Stimulated activated CD8-positive, alpha-beta memory T cell treated with anti-CD3 and anti-CD28 coated beads, Interleukin-2, amount 100 ng/mL, for 1 hour (primary cell): ENCODE measurements at places on chromosomes 6 and 20.

DNA sequence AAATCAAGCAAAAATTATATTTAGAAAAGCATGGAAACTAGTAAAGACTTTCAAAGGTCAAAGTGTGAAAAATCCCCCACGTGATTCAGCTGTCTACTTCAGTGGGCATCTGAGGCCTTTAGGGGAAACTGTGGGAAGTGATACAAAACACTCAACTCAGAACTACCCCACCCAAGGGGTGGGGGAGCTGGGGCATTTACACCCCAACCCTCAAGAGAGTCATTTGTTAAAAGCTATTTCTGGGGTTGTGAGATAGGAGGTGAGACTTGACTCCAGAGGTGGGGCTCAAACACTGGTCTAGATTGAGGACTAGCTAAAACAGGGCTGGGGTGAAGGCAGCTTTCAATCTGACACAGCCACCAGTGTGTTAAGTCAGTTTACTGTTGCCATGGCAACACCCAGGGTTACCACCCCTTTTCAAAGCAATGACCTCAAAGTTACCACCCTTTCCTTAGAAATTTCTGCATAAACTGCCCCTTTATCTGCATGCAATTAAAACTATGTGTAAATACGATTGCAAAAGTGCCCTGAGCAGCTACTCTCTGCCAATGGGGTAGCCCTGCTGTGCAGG lies 9.9 kb upstream of the GTSF1L start:
- no peak for DNase-seq

DNA sequence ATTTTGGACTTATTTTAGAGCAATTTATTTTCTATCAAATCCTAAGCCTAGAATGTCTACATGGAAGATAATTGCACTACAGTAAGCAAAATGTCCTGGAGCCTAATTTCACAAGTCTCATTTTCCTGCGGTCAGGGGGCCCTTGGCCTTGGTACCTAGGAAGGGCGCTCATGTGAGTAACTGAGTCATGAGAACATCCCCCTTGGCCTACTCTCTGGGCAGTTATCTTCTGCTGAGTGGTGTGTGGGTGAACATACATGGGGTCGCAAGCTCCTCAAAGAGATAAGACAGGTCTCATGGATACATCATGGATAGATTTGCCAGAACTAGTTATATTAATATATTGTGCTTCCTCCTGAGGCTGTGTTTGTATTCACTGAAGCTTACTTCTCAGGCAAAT lies 211.2 kb upstream of the MARCKS start:
- no peak for DNase-seq

GRCh38 chr6:134288538-134289203 lies 29.2 kb downstream of the SGK1 start:
- no peak for DNase-seq

DNA sequence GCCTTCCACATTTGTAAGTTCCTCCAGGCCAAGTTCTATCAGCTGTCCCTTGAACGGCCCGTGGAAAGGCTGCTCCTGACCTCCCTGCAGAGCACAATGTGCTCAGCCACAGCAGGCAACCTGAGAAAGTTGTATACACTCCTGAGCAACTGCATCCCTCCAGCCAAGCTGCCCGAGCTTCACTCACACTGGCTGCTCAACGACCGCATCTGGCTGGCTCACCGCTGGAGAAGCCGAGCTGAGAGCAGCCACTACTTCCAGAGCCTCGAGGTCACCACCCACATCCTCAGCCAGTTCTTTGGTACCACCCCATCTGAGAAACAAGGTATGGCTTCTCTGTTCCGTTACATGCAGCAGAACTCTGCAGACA lies 2.1 kb downstream of the ZSWIM1 start:
- DNase-seq = no peak

DNA sequence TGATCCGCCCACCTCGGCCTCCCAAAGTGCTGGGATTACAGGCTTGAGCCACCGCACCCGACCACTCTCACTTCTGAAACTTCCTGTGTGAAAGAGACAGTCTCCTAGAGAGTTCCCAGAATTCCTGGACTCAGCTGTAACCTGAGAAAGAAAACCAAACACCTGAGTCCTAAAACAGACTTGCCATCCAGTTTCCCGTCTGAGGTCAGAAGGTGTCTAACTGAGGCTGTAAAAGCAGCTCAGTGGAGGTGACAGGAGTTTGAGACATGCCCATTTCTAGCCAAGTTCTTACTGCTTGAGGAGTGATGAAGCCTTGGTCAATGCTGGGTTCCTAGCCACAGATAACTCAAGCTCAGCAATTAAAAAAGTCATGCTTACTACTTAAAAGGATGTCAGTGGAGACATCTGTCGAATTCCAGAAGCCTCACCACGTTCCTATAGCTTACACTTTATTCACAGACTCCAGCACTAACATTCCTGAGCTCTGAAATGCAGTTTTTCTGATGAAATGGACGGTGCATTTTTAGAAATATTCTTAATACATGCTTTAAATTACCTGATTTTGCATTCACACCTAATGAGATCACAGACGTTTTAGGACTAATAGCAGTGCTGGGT lies 6.1 kb downstream of the UQCC2 start:
- no peak for DNase-seq

DNA sequence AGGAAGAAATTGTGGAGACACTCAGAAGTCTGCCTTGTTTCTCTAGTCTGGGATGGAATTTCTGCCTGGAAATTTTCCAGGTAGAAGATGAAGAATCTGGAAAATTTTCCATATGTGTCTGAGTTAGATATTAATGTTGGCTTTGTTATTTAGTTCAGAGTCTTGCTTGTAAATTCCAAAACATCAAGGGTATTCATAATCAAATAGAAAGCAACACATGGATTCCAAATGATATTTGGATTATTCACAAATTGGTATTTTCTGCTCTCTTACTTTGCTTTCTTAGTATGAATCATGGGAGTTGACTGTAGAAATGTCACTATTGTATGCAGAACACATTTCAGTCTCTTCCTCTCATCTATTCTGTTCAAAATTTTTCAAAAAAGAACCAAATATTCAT lies 116.0 kb downstream of the GRIK2 start:
- no peak for DNase-seq

DNA sequence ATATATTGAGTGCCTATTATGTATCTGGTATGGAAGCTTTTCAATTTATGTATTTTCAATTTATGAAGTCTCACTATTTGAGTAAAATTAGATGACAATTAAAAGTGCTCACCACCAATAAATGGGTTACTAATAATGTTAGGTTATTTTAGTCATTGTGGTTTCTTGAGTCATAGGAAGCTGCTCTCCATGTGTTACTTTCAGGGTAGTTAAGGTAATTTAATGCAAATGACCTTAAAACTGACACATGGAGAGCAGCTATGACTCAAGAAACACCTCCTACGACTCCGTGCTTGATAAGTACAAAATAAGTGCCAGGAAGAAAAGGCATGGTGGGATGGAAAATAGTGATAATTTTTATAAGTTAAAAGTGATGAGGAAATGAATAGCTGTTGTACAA lies 16.5 kb upstream of the TINAG start:
- no peak for DNase-seq

DNA sequence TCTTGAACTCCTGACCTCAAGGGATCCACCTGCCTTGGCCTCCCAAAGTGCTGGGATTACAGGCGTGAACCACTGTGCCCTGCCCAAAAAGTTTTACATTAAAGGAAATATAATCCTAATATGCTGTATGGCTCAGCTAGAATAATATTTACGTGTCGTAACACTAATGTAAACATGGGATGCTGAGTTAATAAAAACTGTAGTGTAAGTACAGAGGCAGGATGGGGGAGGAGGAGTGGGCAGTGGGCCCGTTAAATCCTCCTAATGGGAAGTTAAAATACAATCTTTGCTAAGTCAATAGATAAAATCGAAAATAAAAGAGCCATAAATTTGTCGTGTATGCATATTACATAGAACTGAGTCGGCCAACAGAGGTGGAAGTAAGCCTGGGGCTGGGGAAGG lies 12.1 kb upstream of the IP6K3 start:
- DNase-seq = no peak

GRCh38 chr6:158625881-158626305 lies 18.6 kb downstream of the DYNLT1 start:
- no peak for DNase-seq

GRCh38 chr6:158538741-158539140 lies 21.1 kb upstream of the TMEM181 start:
- no peak for DNase-seq

- DNase-seq = no peak
Observed at GRCh38 chr6:165962366-165962765, 205.3 kb downstream of the TBXT start.

DNA sequence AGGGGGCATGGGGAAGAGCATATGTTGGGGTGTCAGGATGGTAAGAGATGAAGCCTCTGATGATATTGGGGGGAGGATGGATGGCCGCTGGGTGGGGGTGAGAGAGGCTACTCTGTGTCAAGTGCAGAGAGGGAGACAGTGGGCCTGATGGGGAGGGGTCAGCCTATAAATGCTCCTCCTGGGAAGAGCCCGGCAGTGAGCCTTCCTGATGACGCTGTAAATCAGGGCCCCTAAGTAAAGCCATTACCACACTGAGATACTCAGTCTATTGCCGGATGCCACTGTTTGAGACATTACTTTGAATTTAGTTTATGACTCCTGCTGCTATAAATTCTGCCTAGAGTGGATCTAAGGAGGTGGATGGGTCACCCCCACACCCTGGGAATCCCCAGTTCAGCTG lies 28.1 kb downstream of the LRFN2 start:
- DNase-seq = no peak

- DNase-seq = no peak
Observed at GRCh38 chr6:105880030-105880492, 206.1 kb upstream of the PRDM1 start.

DNA sequence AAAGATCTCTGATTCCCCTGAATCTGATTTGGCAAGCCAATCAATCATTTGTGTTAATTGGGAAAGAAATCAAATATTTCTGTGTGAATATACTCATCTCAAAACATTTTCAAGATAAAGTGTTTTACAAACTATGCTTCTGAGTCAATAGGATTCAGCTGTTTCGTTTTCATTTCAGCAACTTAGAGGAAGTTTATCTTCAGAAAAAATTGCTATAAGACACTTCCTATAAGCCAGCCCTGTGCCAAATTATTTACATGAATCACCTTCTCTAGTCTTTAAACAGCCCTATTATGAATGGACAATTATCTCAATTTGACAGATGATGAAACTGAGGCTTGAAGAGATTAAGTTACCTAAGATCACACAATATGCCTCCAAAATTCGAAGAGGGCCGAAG lies 10.9 kb downstream of the DEFB129 start:
- DNase-seq = no peak

DNA sequence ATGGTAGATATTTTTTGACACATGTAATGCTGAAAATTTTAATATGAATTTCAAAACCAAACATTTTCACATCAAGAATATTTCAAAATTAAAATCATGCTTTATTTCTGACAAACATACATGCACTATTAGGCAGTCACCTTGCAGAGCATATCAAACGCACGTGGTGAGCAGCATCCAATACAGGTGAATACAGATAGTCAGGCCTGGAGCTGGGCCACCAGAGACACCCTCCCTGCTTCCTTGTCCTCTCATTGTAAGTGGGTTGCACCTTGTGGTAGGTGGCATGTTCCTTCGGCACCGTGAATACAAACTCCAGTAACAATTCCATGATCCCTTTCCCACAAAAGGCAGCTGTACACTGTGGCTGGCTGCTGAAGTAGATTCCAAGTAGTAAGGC lies 8.9 kb downstream of the REV3L start:
- no peak for DNase-seq
